ENCODE measurements at places on chromosomes 7 and 10.

- no peak for DNase-seq
Measured at GRCh38 chr10:52050429-52051047, 263.5 kb upstream of the DKK1 start.

DNA sequence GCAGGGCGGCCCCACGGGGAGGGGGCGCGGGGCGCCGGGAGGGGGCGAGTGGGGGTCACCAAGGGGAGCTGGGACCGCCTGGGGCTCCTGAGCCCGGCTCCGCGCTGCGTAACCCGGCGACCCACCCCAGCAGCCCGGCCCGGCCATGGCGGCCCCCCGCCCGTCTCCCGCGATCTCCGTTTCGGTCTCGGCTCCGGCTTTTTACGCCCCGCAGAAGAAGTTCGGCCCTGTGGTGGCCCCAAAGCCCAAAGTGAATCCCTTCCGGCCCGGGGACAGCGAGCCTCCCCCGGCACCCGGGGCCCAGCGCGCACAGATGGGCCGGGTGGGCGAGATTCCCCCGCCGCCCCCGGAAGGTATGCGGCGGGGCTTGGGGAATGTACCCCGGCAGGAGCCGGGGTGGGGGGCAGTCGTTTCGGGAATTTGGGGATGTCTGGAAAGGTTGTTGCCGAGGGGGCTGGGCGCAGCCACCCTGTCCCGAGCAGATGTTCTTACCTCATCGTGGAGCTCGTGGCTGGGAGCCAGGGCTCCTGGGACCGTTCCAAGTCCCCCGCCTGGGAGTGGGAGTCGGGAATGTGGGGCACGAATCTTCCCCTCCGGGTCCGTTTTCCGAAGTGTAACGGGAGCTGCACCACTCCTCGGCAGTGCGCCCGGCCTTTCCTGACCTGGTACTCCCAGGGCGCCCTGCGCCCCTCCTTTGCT lies 431 bp downstream of the ZYX start:
- DNase-seq = no peak

DNA sequence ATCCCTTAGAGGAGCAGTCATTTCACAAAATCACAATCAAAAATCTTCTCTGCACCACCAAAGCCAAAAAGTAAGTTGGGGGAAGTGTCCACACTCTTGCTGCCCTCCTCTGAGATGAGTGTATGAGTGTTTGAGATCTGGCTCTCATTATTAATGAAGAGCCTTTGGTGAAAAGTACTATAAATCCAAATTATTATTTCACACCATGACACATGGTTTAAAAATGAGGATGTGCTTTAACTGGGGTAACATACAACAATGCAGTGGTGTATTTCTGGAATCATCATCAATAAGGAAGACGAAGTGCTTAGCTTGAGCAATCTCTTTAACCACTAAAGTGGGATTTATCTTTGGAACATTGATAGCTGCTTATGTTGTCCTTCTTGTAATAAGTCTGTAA lies 114.2 kb upstream of the ADAM12 start:
- DNase-seq = no peak

- DNase-seq = no peak
Measured at GRCh38 chr10:113498997-113499396, 53.9 kb upstream of the HABP2 start.

GRCh38 chr10:101967713-101968112 lies 88.3 kb downstream of the ARMH3 start:
- no peak for DNase-seq
